Activated CD4-positive, alpha-beta T cell treated with anti-CD3 and anti-CD28 coated beads for 24 hours (primary cell): ENCODE measurements at places on chromosomes 5 and 9.

GRCh38 chr9:95085036-95085770, 232.3 kb downstream of the FANCC start:
- DNase-seq: no peak

DNA sequence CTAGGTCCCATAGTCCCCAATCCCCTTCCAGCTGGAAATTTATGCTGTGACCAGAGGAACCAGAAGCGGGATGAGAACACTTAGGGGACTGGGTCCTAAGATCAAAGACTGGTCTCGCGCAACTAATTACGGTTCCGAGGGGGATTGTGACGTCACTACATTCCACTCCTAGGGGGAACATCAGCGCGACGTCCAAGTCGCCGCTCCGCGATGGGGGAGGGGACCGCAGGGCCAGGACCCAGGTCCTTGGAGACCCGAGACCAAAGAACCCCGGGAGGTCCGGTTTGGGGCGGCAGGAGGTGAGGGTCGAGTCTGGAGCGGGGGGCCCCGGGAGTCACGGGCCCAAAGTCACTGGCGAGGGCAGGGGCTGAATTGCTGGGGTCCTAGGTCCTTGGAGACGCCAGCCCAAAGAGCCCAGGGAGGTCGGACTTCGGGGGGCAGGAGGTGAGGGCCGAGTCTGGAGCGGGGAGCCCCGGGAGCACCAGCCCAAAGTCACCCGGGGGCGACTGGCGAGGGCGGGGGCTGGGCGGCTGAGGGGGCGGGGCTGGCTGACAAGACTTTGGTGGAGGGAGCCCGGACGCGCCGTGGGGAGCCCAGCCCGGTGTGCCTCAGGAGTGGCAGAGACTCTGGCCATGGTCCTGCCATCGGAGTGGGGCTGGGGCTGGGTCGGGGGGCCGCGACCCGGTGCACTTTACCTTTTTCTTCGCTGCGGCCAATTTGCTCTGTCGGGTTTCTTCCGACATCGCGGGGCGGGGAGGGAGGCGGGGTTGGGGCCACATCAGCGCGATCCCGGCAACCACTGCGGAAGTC, at the start of gene GOLGA2:
Gene GOLGA2, minus strand, starts transcription at position 810 of the 810 bp plus-strand sequence. Its CDS starts 31 bp downstream, at position 779.
- no peak for DNase-seq

DNA sequence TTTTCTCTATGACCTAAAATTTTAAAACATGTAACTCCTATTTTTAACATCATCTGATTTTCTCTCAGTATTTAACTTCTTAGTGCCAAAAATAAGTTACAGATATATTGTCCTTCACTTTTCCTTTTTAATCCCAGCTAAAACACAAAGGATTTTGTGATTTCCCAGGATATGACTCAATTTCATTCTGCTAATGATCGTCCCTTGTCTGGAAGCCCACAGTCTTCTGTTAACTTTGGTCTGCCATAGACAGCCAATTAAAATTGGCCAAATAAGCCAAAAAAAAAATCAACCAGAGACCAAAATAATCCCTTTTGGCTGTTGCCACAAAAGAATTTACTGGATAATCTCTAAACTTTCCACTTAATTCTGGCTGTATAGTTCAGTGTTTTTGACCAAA, 124.5 kb upstream of the FST start:
- DNase-seq: no peak

DNA sequence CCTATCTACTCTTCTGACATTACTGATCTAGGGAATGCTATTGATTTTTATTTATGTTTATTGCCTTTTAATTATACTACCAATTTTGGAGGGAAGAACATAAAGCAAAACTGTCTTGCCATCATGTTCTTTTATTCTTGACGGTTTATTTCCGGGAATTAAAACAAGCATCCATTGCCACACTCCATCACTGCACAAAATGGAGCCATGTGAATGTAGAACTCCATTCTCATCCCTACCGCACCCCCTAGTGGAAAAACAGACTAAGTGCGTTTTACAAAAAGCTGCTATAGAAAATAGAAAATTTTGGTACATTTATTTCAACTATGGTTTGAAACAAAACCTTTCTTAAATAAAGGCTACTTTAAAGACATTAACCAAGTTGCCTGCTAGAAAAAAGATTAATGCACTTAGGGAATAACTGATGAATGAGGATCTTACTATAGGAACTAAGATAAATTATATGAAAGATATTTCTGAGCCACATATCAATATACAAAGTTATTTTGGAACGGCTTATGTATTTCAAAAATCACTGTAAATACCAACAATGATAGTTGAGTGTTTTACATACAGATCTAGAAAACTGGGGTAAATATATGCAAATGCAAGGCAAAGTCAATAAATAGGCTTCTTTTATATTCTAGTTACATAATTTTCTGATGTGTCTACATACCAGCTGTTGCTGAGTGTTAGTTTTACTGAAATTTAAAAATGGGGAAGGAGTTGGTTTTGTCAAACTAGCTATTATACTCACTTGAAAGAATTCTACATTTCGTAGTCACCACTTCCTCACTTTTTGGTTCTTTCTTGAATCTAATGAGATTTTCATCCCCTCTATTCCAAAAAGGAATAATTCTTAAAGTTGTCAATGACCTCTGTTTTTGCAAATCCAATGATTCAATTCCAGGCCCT, 26.5 kb downstream of the OXCT1 start:
- no peak for DNase-seq

DNA sequence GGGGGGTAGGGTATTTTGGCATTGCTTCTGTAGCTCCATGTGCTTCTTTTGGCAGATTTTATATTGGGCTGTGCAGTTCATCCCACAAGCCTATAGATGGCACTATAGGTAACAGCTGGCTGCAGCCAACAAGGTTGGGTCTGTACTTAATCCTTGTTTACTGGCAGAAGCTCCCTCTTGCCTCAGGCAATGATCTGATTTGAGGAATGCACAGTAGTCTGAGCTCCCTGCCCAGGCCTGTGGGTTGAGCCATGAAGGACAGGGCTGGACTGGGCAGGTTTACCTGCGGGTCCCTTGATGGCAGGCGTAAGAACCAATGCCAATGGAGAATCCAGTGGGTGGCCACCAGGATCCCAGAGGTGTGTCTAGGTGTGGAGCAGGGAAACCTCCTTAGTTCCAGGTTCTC, 11.7 kb upstream of the OR1J2 start:
- DNase-seq: no peak

- DNase-seq: no peak
These were observed 167.6 kb downstream of the ASTN2 start for GRCh38 chr9:117247266-117247665.

GRCh38 chr9:22413884-22414283, 32.7 kb upstream of the DMRTA1 start:
- no peak for DNase-seq

DNA sequence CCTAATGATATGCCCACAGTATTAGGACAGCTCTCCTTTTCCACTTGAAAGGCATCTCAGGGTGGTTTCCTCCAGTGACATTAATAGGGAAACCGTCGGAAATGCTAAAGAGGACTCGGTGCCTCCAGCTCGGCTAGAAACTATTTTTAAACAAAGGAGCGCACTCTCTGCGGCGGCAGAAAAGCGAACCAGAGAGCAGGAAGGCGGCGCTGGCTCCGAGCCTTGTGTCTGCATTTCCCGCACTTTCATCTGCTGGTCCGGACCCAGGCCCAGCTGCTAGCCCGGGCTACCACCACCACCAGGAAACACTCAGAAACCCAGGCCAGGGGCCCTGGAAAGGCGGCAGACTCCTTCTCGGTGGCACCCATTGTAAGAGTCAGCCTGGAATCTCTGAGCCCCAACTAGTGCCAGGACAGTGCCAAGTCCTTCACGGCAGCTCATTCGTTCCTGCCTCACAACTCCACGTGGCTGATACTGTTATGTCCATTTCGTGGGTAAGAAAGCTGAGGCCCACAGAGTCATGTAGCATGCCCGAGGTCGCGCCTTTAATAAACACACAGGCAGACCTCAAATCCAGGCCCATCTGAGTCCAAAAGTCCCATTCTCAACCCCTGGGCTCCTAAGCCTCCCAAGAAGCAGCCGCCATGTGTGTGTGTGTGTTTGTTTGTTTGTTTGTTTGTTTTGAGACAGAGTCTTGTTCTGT, 73.9 kb downstream of the VAV2 start:
- DNase-seq: no peak

GRCh38 chr5:7261049-7261448, 134.9 kb upstream of the ADCY2 start:
- no peak for DNase-seq

- no peak for DNase-seq
These were observed 30.4 kb downstream of the NR3C1 start for GRCh38 chr5:143373076-143373475.

GRCh38 chr5:180723936-180724335, 15.9 kb downstream of the OR2Y1 start:
- no peak for DNase-seq

DNA sequence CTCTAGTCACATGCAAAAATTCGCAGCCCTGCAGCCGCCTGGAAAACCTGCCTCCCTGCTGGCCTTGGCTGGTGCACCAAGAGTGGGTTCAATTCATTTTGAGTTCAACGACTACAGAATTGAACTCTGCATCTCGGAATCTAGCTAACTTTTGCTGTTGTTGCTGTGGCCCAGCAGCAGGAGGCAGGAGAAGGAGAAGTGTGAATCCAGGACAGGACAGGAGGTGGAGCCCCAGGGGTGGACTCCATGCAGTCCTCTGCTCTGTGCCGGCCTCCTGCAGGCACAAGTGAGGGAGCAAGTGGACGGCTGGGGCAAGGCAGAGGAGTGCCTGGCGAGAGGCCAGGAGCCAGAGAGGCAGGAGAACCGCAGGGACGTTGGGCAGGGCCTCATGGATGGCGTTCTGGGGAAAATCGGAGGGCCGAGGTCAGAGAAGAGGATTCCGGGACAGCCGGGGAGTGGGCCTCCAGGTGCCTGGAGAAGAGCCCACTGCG, 214.2 kb downstream of the FANCC start:
- no peak for DNase-seq

GRCh38 chr5:158286827-158287226, 427.9 kb upstream of the CLINT1 start:
- no peak for DNase-seq

- DNase-seq: no peak
These were observed 2.9 kb downstream of the P4HA2 start for GRCh38 chr5:132224716-132225115.

GRCh38 chr9:128293091-128293490, 17.0 kb downstream of the SWI5 start:
- no peak for DNase-seq

DNA sequence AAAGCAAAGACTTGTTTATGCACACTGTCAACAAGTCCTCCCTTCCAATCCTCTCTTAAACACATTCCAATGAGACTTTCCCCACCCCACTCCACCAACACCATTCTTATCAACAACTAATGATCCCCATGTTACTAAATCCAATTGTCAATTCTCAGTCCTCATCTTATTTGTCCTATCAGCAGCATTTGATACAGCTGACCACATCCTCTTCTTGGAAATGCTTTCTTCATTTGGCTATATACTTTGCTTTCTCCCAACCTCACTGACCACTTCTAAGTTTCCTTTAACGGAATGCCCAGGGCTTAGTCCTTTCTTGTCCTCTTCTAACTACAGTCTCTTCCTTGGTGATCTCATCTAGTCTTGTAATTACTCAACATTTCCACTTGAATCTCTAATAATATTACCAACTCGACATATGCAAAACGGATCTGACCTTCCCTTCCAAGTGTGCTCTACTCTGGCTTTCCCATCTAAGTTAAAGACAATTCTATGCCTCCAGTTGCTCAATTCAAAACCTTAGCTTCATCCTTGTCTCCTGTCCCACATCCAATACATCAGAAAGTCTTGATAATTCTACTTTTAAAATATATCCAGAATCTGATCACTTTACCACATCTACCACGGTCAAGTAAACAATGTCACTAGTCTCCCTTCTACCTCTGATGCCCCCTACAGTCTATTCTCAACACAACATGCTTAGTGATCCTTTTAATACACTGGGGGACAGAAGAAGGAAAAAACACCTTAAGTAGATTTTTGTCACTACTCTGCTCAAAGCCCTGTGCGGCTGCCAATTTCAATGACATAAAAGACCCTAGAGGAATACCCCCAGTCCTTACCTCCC, 25.5 kb downstream of the AGTPBP1 start:
- DNase-seq: no peak

DNA sequence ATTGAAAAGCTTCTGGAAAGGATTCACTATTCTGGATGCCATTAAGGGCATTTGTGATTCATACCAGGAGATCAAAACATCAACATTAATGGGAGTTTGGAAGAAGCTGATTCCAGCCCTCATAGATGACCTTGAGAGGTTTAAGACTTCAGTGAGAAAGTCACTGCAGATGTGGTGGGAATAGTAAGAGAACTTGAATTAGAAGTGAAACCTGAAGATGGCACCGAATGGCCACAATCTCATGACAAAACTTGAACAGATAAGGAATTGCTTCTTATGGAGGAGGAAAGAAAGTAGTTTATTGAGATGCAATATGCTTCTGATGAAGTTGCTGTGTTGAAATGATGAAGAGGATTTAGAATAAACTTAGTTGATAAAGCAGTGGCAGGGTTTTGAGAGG, 254.6 kb upstream of the SLC24A2 start:
- DNase-seq: no peak

- DNase-seq: no peak
These were observed 21.3 kb downstream of the TRMO start for GRCh38 chr9:97900738-97901565.

DNA sequence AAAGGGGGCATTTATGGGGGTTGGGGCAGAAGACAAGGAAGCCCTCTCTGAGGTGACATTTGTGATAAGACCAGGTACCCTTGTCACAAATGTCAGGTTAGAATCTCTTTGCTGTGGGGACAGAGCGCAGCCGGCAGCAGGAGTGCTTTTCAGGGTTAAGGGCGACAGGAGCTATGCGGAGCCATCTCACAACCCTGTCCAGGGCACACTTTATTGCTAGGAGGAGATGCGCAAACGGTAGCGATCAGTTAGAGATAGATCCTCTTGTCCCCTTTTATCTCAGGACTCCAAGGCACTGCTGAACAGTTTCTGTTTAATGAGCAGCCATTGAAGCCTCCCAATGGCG, 438 bp upstream of the LAMC3 start:
- DNase-seq: no peak

- peak; percentile 43 for DNase-seq
These were observed 5.5 kb upstream of the AQP3 start for GRCh38 chr9:33452828-33453271.

DNA sequence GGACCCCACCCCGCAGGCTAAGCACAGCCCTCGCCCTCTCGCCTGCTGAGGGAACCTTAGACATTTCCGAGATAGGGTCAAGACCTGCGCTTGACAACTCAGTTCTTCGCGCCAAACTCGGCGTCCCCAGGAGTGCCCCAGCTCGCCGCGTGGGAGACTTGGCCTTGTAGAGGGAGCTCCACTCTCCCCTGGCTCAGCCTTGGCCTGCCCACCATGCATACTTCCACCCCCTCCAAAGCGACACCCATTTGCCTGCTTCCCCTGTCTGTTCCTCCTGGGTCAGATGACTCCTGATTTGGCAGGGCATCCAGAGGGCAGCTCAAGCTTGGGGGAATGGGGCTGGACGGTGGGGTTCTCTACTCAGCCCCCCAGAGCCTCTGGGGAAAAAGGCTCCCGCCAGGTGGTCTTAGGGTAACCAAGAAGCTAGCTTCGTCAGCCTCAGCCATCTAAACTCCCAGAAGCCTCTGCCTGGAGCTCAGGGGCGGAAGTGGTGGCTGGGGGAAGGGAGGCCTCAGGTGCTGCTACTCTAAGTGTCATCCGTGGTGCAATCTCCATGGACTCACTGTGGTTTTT, 560 bp downstream of the DOCK2 start:
- DNase-seq: peak; percentile 57

GRCh38 chr9:124420991-124421543, 5.8 kb upstream of the PSMB7 start:
- no peak for DNase-seq
